AG10803 (cell line): ENCODE measurements at places on chromosomes 2 and 18.
A peak's percentile ranks its signal among the peaks of the same experiment; 100 is the strongest.

DNA sequence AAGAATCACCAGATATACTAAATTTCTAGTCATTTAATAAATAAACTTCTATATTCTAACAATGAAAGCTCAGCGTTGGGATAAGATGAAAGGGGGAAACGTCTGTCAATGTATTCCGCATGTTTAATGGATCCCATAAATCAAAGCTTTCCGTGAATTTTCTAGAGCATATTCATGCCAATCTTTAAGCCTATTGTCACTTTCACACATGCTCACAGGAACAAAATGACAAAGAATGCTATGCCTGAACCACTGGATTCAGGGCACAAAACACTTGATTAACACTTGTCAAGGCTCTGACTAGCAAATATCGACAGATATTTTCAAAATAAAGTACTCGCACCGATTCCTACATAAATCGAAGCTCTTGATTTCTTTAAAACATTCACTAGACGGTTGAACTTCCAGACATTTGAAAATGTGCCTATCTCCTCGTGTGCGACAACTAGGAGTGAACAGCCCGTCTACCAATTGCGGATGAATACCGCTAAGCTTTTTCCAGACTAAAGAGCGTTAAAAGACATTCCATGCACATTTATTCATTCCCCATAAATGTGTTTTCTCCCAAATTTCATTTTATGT is 1.8 kb downstream of the TLK1 start:
- DNase-seq = no peak

GRCh38 chr2:26245810-26246209 is 1.1 kb downstream of the HADHB start:
- DNase-seq = peak; percentile 12

- DNase-seq = peak; percentile 46
Observed at GRCh38 chr2:120231974-120232635, 8.9 kb upstream of the TMEM185B start.

DNA sequence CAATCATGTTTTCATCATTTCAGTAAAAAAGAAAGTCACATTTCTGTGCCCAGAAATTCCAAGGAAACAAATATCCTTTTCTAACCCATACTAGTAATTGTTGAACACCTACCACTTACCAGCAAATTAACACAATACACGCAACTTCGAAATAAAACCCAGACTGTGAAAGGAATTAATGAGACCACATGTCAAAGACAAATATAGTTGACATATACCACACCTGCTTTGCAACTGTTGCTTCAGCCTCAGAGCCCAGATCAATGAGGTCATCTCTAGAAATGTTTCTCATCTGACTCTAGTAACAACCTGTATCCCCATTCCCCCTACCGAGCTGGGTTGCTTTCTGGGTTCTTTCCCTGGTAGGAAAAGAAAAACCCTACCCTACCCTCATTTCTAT is 52.6 kb downstream of the TRIP12 start:
- no peak for DNase-seq

- DNase-seq = peak; percentile 58
Observed at GRCh38 chr2:70510313-70510712, 43.3 kb downstream of the TGFA start.

- DNase-seq = peak; percentile 37
Observed at GRCh38 chr2:219344751-219345430, 12.3 kb upstream of the RESP18 start.

- DNase-seq = peak; percentile 5
Observed at GRCh38 chr2:186918495-186918894, 69.5 kb upstream of the ZSWIM2 start.

DNA sequence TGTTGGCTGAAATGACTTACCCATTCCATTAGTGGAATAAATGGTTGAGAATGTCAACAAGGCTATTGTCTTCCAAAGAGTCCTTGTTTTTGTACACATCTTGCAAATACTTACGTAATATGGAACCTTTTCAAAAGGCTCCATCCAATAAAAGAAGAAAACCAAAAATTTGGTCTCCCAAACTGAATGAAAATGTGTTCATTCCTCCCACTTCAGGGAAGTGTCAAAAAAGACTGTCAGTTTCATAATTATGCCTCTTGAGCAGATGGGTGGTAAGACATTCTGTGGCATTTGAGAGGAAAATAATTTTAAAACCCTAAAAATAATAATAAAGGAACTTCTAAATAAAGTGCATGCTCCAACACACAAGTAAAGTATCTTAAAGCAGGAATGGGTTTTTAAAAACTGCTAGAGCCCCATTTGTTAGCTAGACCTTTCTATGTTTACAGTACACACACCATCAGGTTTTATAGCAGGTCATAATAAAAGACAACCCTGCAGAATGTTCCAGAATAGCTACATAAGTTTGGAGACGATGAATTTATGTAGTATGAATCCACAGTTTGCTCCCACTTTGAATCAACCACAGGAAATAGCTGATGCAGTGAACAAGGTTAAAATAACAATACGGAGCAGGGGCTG is 843.7 kb downstream of the LRRTM4 start:
- no peak for DNase-seq

DNA sequence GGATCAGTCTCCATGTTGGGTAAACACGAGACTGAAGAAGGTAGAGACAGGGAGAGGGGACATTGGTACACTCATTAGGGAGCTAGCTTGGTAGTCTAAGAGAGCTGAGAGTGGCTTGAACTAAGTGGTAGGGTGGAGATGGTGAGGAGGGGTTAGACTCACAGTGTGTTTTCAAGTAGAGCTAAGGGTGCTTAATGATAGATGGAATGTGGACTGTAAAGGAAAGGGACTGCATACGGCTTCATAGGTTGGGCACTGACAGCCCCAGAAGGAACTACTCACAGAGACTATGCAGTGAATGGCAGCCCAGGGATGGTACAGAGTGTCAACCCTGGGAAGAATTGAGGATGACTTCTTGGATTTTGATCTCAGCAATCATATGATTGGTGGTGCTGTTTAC is 178.1 kb downstream of the CCDC85A start:
- DNase-seq = no peak

- DNase-seq = peak; percentile 99
Observed at GRCh38 chr2:12534646-12535263, 182.0 kb upstream of the TRIB2 start.

GRCh38 chr18:66895631-66896030 is 291.7 kb upstream of the CDH19 start:
- no peak for DNase-seq

GRCh38 chr18:25710981-25711380 is 359.0 kb upstream of the ZNF521 start:
- DNase-seq = no peak

GRCh38 chr2:222319586-222320435 is 21.0 kb upstream of the PAX3 start:
- DNase-seq = no peak

- no peak for DNase-seq
Observed at GRCh38 chr18:61127714-61128467, 205.3 kb upstream of the CDH20 start.

GRCh38 chr2:188665727-188666304 is 308.4 kb upstream of the COL3A1 start:
- no peak for DNase-seq

DNA sequence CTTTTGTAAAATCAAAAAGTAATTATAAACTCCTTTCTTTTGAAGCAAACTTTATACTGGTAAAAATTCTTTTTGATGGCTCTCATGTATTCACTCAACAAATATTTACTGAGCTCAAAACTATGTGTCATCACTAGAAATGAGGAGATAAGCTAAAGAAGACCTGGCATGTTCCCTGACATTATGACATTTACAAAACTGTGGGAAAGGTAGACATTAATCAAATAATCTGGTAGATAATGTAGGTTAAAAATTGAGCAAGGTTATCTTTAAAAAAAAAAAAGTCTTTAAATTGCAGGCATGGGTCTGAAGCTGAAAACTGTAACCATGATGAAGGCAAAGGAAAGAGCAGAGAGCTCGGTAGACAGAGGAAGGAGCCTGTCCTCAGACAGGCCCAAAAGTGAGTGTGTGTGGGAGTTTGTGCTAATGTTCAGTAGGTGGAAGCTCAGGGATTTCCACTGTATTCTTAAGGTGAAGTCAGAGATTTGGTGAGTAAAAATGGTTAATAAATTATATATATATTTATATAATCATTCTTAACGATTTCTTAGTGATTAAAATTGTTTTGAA is 612.9 kb downstream of the LRP1B start:
- no peak for DNase-seq

- DNase-seq = no peak
Observed at GRCh38 chr2:953408-953807, 2.8 kb downstream of the SNTG2 start.

- DNase-seq = no peak
Observed at GRCh38 chr2:199851501-199851810, 464 bp upstream of the FTCDNL1 start.

DNA sequence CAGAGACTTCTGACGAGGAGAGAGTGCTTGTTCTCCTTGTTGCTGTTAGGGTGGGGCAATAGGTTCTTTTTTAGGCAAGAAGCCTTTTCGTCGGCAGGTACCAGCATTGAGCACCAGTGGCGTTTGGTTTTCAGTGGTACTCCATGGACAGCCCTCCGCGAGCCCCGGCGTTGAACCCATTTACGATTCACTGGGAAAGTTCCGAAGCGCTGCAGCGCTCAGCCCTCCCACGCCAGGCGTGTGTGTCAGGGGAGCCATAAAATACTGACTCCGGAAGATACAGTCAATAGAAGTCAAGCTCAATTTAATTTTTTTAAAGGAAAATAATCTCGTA is 494 bp upstream of the ROCK1 start:
- DNase-seq = no peak

DNA sequence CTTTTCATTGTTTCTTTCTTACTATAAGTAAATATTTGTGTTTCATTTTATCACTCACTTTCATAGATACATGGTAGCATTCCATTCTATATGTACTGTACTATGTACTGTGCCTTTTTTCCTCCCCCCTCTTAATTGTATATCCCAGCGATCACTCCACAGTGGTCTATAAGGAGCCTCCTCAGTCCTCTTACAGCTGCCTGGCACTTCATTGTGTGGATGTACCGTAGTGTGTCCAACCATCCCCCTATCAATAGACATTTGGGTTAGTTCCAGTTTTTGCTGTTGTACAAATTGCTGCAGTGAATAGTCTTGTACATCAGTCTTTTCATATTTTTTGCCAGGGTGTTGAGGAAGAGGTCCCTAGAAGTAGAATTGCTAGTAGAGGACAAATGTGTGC is 21.4 kb upstream of the DRC1 start:
- DNase-seq = no peak

DNA sequence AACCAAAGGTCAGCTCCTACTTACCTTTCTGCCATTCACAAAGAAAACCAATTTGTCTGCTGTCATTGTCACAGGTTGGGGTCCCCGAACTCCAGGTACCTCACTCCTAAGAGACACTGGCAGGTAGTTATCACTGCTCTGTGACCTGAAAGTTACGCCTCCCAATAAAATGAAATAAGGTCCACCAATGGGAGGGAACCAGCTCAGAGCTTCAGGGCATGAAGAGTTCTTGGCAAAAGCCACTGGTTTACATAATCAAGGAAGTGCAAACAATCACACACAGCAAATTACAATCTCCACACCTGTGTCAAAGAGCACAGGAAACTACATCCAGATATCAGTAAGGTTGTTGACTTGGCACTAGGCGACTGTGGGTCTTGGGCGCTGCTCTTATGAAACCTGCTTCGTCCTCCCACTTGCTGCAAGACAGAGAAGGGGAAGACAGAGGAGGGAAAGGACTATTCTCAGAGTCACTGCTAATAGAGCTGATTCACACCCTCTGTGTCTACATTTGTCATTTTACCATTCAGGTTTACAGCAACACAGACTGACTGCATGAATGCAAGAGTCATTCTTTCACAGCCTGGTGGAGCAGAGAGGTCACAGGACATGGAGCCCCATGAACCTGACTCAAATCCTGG is at the start of gene XDH:
TSS of gene XDH (minus strand) at position 142 of the 641 bp plus-strand sequence. CDS start at position 66, 76 bp downstream.
- no peak for DNase-seq

- no peak for DNase-seq
Observed at GRCh38 chr2:187924293-187924692, 367.4 kb upstream of the GULP1 start.

GRCh38 chr2:227368574-227368973 is 10.5 kb downstream of the TM4SF20 start:
- DNase-seq = no peak

DNA sequence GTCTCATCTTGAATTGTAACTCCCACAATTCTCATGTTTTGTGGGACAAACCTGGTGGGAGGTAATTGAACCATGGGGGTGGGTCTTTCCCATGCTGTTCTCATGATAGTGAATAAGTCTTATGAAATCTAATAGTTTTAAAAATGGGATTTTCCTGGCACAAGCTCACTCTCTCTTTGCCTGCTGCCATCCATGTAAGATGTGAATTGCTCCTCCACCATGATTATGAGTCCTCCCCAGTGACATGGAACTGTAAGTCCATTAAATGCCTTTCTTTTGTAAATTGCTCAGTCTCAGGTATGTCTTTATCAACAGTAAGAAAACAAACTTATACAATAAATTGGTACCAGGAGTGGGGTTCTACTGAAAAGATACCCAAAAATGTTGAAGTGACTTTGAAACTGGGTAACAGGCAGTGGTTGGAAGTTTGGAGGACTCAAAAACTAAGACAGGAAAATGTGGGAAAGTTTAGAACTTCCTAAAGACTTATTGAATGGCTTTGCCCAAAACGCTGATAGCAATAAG is 601.4 kb downstream of the ZEB2 start:
- DNase-seq = no peak

DNA sequence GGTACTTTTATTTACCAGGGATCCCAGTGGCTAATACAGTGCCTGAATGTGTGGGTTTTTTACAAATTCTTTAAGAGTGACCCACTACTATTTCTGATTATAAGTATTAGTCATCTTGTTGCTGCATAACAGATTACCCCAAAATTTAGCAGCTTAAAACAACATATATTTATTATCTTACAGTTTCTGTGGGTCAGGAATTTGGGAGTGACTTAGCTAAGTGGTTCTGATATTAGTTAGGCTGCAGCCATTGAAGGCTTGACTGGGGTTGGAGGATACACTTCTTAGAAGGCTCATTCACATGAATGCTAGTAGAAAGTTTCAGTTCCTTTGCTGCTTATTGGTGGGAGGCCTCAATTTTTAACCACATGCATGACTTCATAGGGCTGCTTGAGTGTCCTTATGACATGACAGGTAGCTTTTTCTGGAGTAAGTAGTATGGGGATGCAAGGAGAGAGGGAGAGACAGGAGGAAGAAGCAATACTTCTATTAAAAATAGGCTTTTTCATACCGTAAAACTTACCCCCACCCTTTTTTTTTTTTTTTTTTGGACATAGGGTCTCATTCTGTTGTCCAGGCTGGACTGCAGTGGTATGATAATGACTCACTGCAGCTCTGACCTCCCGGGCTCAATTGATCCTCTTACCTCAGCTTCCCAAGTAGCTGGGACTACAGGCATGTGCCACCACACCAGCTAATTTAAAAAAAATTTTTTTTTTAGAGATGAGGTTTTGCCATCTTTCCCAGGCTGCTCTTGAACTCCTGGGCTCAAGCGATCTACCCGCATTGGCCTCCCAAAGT is 13.3 kb upstream of the POLE4 start:
- DNase-seq = peak; percentile 11
